ENCODE measurements at places on chromosomes 1 and 21.

DNA sequence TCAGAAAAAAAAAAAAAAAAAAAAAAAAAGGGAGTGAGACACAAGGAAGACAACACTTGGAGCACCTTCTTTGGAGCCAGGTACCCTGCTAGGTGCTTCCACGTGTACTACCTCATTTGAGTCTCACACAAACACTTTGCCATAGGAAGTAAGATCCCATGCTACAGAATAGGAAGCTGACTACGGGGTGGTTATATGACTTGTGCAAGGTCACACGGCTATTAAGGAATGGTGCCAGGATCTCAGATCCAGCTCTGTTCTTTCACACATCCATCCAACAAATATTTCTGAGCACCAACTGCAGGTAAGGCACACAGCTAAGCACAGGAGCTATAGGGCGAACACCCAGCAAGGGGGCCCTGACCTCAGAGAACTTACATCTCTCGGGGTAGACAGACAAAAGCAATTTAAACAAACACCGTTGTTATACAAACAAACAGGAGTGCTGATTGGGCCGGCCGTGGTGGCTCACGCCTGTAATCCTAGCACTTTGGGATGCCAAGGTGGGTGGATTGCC is 22.4 kb downstream of the PTAFR start:
- DNase-seq, result no peak

- no peak for DNase-seq
These were observed 139.8 kb downstream of the MAST2 start for GRCh38 chr1:45943185-45943584.

DNA sequence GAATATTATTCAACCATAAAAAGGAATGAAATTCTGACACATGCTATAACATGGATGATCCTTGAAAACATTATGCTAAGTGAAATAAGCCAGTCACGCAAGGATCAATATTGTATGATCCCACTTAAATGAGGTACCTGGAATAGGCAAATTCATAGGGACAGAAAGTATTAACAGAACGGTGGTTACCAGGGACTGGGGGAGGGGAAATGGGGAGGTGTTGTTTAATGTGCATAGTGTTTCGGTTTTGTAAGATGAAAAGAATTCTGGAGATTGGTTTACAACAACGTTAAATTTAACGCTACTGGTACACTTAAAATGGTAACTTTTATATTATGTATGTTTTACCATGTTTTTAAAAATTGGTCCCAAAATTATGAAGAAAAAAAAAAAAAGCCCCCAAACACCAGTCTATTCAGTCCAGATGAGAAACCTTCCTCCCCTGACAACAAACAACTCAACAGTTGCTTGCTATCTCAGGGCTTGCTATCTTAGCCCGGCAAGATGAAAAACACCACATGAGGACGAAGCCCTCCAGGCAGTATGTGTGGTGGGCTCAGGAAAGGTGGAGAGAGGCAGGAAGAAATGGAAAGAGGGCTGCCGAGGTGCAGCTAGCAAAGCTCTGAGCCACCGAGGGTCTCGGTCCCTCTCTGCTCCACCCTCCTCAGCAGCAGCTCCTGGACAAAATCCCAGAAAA is 8.5 kb downstream of the NUAK2 start:
- no peak for DNase-seq

GRCh38 chr1:88061492-88062177 is 622.4 kb upstream of the PKN2 start:
- DNase-seq, result no peak

- no peak for DNase-seq
These were observed 2.7 kb downstream of the SCYL3 start for GRCh38 chr1:169890761-169891538.

DNA sequence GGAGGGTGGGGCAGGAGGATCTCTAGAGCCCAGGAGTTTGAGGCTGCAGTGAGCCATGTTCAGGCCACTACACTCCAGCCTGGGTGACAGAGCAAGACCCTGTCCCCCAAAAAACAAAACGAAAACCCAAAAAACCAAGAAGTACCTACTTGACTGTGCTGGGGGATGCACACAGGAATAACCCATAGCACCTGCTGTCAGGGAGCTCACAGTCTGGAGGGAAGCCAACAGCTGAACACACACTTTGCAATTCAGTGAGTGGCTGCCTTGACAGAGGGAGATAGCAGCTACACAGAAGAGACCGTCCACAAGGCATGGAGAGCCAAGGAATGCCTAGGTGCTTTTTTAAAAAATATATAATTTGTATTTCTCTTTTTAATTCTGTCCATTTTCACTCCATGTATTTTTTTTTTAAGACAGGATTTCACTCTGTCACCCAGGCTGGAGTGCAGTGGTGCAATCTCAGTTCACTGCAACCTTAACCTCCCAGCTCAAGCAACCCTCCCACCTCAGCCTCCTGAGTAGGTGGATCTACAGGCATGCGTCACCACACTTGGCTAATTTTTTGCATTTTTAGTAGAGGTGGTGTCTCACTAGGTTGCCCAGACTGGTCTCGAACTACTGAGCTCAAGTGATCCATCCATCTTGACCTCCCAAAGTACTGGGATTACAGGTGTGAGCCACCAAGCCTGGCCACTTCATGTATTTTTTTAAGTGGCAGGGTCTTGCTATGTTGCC is 68.7 kb downstream of the NID1 start:
- no peak for DNase-seq

DNA sequence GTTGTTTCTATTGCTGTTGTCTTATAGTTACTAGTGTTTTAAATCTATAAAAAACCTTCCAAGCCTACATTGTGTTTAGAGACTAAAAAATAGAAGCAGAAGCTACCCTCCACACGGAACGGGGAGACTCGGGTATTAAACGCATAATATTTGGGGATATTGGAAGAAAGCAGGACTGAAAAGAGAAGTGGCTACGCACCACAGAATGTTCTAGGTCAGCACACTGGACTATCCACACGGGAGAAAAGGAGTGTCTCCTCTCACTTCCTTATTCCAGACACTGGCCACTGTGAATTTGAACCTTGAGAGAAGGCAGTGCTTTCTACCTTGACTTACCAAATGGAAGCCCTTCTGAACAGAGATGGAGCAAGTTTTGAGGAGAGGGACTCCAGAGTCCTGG is 1.0 kb upstream of the OR10J4 start:
- DNase-seq, result no peak

DNA sequence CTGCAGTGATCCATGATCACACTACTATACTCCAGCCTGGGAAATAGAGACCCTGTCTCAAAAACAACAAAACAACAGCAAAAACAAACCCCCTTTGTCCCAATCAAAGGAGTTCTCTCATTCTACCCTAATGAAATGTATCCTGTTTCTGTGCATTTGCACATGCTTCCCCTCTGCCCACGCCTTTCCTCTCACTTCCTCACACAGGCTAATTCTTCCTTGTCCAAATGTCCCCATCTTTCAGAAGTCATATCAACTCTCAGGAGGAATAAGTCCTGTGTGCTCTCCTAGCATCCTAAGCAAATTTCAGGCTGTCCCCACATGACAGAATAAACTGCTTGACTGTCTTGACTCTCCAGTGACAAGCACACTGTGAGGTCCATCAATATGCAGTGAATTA is 8.1 kb upstream of the ATP1B1 start:
- DNase-seq, result no peak

DNA sequence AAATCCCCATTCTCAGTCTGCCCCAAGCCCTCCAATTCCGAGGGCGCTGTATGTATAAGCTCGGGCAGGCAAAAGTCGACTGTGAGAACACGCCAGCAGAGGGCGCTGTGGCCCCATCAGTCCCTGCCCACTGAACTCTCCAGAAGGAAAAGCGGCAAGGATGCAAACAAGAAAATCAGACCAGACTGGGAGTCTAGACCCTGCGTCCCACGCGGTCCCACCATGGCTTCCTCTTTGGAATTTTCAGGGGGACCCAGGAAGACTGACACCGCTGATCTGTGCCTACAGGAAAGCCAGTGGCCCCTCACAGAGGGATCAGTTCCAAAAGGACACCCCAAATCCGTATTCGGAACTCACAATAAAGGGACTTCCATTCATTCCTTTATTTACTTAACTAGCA is 19.5 kb downstream of the TEX35 start:
- DNase-seq, result peak; percentile 74

- DNase-seq, result peak; percentile 15
These were observed 2.5 kb downstream of the TRAF3IP3 start for GRCh38 chr1:209758400-209758799.

DNA sequence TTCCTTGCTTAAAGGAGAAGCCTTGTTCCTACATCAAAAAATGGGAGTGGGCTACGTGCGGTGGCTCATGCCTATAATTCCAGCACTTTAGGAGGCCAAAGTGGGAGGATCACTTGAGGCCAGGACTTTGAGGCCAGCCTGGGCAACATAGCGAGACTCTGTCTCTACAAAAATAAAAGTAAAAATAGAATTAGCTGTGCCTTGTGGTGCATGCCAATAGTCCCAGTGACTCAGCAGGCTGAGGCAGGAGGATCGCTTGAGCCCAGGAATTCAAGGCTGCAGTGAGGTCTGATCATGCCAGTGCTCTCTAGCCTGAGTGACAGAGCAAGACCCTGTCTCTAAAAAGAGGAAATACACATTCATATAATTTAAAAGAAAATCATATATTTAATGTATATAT is 127.1 kb downstream of the C1orf21 start:
- DNase-seq, result no peak

- DNase-seq, result no peak
These were observed 27.0 kb upstream of the PEX10 start for GRCh38 chr1:2439369-2439768.

DNA sequence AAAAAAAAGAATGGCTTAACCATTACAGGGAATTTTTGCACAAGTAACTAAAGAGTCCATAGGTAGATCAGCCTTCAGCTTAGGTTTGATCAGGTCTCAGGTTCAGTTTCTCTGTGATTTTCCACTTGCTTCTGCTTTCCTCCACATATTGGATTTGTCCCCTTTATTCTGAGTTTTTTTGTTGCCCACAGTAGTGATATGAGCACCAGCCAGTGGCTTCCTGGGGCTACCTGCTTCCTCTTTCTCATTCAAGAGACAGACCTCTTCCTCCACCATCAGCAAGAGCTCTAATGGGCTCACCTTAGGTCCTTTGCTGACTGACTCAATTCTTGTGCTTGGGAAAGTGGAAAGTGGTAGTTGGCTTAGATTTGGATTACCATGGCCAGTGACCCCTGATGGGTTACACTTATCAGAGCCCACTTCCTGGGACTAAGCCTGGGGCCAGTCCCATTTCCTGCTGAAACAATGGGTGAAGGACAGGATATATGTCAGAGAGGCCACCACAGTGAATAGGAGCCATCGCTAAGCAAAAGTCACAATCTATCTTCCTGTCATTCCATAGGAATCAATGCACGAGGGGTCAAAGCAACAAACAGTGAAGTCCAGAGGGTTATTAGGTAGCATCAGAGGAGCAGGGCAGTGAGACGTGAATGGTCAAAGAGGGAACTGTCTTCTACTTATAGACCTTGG is 12.8 kb upstream of the PLA2G2E start:
- DNase-seq, result no peak

- peak; percentile 26 for DNase-seq
These were observed 12.2 kb upstream of the TCEA3 start for GRCh38 chr1:23436520-23437354.
